Jurkat, Clone E6-1 (cell line): ENCODE measurements at places on chromosomes 7 and 10.

- DNase-seq: no peak
Measured at GRCh38 chr10:116833986-116834985, 15.0 kb upstream of the ENO4 start.

- DNase-seq: no peak
Measured at GRCh38 chr7:121390617-121391016, 5.5 kb downstream of the FAM3C start.

- DNase-seq: no peak
Measured at GRCh38 chr7:69790977-69791724, 192.9 kb downstream of the AUTS2 start.

DNA sequence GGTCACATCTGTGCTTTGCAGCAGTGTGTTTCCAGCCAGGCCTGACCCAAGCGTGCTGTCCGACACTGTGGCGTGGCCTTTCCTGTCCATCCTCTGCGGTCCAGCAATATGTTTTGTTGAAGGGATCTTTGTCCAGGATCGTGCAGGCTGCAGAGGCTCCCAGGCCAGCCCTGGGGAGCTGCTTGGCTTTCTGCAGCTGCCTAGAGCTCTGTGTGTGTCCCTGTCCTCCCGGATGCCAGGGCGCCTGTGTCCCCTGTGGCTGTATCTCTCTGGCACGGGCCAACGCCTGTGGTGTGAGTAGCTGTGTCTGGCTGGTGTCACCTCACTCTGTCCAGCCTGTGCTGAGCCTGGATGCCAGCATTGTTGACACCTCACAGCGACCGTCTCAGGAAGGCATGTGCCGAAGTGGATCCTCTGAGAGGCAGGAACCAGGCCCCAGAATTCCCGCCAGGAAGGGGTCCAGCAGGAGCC is 94.5 kb downstream of the INPP5A start:
- DNase-seq: no peak

DNA sequence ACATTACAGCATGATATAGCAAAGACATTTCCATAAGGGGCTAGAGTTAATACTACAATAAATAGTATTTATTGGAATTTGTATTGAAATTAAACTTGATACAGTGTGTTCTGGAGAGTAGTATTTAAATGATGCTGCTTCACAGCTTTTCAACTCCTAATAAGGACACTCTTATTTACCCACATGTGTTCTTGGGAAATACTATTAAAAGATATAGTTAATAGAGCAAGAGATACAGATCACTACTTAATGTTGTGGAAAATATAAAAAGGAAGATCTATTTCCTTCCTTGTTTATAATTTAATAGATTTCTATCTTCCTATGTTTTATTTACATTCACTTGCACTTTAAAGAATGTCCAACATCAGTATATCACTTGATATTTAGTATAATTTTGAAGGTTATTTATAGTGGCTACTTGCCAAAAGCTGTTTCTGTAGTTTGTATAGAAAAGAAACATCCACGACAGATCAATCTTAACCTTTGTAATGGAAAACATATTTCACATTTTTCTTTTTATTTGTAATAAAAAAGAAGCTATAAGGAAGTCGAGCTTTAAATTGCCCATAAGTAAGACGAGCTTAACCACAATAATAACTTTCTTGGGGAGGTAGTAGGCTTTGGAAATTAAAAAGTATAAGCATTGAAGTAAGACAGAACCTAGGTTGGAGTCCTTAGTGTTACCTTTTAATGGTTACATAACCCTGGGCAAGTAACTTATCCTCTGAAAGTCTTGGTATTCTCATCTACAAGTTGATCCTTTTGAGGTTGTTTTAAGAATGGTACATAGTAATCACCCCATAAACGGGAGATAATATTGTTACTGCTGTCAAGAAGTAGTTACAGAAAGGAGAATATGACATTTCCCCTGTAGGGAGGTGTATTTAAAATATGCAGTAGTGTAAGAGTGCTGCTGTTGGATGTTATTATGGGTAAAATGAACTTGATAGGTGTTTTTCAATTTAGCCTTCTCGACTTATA is 32.8 kb downstream of the CPED1 start:
- no peak for DNase-seq

DNA sequence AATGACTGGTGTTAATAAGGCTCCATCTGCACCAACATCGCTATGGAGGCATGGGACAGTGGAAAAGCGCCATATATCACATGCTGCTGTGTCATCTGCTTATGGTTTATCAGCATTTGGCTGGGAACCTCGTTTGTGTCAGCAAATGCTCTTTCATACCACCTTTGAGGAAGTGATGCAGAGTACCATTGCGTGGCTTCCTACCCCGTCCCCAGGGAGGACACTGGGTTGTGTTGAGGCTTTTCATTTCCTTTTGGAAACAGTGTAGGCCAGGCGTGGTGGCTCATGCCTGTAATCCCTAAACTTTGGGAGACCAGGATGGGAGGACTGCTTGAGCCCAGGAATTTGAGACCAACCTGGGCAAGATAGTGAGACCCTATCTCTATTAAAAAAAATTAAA is 6.8 kb downstream of the TACR2 start:
- DNase-seq: no peak

DNA sequence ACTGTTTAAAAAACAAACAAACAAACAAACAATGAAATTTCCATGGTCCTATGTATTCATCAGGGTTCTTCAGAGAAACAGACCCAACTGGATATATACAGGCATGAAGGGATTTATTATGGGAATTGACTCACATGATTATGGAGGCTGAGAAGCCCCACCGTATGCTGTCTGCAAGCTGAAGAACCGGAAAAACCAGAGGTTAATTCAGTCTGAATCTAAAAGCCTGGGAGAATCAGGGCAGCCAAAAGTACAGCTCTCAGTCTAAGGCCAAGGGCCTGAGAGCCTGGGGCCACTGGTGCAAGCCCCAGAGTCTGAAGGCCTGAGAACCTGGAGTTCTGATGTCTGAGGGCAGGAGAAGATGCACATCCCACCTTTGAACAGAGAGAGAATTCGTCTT is 163.5 kb downstream of the MDFIC start:
- DNase-seq: no peak

DNA sequence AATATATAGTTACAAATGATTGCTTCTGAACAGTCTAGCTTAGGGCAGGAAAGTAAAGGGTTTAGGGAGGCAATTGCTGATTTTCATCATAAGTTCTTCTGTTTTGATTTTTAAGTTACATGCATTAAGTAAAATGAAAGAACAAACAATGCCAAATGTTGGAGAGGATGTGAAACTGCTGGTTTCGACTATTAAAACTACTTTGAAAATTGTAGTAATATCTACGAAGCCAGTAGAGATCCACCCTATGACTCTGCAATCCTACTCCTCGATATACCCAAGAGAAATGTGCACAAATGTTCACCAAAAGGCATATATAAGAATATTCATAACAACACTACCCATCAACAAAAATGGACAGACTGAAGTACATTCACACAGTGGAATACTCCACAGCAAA is 24.3 kb downstream of the PDZD8 start:
- no peak for DNase-seq

DNA sequence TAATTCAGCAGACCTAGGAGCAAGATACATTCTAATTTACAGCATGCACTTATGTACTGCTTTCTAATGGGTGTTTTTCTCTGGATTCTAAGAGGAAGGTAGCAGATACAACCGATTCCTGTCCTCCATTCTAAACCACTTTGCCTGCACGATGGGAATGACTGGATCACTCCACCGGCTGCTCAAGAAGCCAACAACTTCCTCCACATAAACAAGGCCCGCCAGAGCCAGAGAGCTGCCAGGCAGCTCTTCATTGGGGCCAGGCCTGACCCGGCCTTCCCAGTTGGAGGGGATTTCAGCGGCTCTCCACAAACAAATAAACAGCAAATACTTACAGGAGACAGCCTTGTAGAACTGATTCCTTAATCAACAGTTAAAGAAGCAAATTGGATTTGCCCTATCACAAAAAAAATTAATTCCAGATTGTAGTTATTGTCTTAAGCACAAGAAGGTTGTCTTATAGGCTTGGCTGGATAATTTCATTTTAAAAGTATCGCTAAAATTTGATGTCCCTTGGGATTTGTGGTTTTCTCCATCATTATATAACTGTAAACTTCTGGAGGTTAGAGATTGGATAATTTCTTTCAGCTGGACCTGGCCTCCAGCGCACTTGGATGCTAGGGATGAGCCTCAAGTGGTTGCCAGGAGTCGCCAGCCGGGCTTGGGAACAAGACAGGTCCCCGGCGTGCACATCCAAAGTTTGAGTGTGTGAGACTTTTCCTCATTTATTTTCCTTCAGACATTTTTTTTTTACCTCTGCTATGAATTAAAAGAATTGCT is 20.9 kb downstream of the EBF3 start:
- DNase-seq: no peak

- DNase-seq: no peak
Measured at GRCh38 chr7:125926621-125927020, 997.0 kb upstream of the POT1 start.

DNA sequence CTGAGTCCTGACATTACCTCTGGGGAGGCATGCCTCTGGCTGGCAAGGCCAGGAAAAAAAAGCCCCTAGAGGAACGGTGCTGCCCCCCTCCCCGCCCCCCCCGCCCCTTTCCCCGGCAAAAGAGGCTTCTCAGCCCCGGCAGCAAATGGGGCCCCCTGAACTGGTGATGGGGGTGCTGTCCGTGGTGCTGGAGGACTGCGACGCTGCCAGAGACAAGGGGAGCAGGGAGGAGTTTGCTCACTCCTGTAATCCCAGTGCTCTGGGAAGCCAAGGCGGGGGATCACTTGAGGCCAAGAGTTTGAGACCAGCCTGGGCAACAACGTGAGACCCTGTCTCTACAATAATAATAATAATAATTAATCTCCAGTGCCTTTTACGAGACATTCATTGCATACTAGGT is 23.7 kb downstream of the SRRM3 start:
- DNase-seq: no peak

DNA sequence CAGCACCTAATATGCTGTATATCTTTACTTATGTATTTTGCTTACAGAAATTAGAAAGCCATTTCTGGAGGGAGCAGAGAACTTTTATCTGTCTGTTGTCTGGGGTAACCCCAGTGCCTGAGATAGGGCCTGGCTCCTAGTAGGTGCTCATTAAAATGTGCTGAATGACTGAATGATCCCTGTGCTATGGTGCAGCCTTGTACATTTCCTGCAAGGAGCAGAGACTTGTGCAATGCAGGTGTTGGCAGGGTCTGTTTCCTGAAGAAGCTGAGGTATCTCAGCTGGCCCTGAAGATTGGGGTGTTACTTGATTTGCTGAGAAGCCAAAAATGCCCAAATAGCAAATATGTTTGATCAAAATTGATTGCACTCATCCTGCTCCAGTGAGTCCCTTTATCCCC is 65.5 kb downstream of the RAMP3 start:
- DNase-seq: no peak

GRCh38 chr10:86061278-86062197 is 305.1 kb downstream of the GRID1 start:
- no peak for DNase-seq

GRCh38 chr7:133742709-133743538 is 384.2 kb upstream of the LRGUK start:
- DNase-seq: peak; percentile 66

GRCh38 chr10:119030421-119031250 is 1.1 kb downstream of the NANOS1 start:
- DNase-seq: peak; percentile 66

GRCh38 chr10:100232101-100232500 is 2.7 kb upstream of the CHUK start:
- DNase-seq: no peak

GRCh38 chr10:73932620-73933112 is 21.7 kb downstream of the PLAU start:
- no peak for DNase-seq

GRCh38 chr10:122849900-122850605 is 4.4 kb upstream of the CUZD1 start:
- DNase-seq: no peak

DNA sequence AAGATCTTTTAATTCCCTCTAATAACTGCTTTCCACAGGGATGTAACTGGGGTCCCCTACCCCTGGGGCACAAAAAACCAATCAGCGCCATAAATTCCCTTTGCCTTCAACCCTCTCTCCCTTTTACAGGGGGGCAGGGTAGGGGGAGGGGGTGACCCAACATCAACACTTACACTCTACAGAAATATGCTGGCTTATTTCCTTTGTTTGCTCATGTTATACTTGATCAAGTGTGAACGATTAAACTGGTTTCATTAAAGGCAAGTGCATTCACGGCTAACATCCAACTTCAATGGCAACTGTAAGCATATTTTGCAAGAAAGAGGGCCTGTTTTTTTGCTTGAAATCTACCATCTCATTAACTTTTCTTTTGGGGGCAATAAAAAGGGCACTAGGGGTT is 2.9 kb downstream of the CTBP2 start:
- DNase-seq: no peak

DNA sequence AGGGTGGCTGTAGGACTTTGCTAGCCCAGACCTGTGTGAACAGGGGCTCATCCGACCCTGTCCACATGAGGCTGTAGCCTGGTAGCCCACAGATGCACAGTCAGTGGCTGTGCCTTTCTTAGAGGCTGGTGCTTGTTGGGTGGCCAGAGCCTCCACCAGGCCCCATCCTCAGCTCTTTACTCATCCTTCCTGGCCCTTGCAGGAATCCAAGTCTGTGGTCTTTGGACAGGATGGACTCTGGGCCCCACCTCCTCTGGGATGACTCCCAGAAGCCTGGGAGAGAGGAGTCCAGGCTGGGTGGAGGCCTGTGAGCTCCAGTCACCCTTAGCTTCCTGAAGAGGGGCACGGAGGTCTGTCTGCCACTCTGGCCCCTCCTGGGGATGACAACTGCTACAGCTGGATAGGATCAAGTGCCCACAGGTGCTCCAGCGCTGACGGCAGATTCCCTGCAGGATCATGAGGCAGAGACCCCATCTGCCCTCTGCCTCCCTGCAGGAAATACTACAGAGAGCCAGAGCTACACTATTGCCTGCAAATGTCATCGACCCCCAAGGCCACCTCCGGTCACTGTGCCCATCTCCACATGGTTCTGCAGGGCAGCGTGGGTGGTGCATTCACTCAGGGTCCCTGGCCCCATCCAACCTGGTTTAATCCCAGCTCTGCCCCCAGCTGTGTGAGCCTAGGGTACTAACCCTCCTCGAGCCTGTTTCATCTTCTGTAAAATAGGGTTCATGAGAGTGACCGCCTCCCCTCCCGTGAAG is 114.5 kb downstream of the PTPN20 start:
- DNase-seq: no peak

GRCh38 chr7:82740246-82740848 is 296.8 kb upstream of the CACNA2D1 start:
- DNase-seq: peak; percentile 29

- DNase-seq: no peak
Measured at GRCh38 chr7:130880668-130881067, 146.7 kb upstream of the KLF14 start.

DNA sequence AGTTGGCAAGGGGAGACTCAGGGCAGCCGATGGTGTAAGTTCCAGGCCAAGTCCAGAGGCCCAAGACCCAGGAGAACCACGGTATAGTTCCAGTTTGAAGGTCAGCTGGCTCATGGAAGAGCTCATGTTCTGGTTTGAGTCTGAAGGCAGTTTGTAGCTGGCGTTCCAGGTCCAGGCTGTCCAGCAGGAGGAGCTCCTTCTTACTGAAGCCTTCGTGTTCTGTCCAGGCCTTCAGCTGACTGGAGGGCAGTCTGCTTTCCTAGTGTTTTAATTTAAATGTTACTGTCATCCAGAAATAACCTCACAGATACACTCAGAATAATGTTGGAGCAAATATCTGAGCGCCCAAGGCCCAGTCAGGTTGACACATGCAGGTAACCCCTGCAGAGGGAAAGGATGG is 4.2 kb downstream of the SUN1 start:
- DNase-seq: no peak
